ENCODE measurements at places on chromosomes 7 and 10. TPM values are rescaled to one million over a fixed set of nuclear protein-coding genes. Genes with fewer than 3 reads are reported as not detected.

HOXA5 gene
- total RNA-seq = 6.1 TPM

APBB1IP gene
- total RNA-seq = 7.4 TPM

BAMBI gene
- 10.8 TPM for total RNA-seq

CLDN4 gene
- total RNA-seq = 29.5 TPM

FOXI2 gene
- total RNA-seq = 0.25 TPM
